Activated gamma-delta T cell (primary cell): ENCODE measurements at places on chromosomes 7 and 10.

- no peak for DNase-seq
Measured at GRCh38 chr10:21385996-21386585, 139.4 kb downstream of the SKIDA1 start.

DNA sequence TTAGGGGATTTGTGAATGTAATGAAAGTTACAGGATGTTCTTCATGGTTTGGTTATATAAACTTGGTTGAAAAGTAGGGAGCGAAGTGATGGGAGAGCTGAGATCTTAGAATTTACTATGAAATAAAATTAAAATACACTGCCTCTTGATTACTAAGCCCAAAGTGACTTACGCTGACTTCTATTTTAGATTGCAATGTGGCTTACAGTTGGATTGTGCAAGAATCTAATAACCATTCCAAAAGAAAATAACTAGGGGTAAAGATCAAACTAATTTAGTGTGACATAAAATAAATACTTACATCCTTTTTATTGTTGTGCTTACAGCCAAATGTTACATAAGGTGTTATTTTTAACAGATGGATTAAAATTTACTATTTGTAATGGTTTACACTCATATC, 15.3 kb downstream of the WNT16 start:
- no peak for DNase-seq

DNA sequence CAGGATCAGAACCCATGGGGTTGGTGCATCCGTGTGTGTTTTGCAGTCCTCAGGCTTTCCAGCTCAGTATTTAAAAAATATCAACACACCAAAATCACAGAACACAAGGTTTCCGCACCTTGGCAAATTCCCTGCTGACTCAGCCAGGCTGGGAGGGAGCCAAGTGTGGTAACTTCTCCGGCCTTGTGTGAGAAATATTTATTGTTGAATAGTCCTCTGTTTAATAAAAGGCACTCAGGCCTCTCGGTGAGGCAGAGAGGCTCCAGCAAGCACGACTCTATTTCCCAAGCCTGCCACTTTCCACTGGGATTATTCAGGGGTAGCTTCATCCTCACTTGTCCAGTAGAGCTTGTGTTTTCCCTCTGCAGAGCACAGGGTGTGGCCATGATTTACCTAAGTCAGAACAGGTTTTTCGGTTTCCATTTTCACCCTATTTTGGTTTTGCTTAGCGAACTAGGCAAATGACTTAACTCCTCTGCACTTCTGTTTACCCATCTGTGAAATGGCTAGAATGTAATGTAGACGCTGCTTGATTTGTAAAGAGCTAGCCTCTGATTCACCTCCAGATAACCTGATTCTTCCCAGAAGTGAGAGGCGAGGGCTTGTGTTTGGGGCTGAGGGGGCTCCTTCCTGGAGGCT, 13.0 kb upstream of the CHST15 start:
- DNase-seq, result no peak

DNA sequence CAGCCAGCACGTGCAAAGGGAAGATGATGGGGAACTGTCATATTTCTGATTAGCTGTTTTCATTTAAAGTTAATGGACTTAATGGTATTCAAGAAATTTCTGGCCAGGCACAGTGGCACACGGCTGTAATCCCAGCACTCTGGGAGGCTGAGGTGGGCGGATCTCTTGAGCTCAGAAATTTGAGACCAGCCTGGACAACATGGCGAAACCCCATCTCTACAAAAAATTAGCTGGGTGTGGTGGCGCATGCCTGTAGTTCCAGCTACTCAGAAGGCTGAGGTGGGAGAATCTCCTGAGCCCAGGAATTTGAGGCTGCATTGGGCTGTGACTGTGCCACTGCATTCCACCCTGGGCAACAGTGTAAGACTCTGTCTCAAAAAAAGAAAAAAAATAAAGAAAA, 18.7 kb downstream of the STN1 start:
- DNase-seq, result no peak

DNA sequence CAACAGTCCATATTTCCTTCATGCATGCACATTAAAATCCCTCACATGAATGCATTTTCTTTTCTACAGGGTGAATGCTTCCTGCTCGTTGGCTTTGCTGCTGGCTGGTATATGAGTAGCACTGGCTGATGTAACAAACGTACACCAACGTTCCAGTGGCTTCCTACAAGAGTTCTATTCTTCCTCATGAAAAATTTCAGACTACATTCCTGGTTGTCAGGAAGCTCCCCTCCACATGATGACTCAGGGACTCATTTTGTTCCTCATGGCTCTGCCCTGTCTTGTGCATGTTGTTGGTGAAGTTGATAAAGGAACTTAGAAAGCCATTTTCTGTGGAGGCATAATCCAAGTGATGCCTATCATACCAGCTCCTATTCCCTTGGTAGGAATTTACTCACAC, 470.7 kb upstream of the KLF6 start:
- DNase-seq, result no peak

DNA sequence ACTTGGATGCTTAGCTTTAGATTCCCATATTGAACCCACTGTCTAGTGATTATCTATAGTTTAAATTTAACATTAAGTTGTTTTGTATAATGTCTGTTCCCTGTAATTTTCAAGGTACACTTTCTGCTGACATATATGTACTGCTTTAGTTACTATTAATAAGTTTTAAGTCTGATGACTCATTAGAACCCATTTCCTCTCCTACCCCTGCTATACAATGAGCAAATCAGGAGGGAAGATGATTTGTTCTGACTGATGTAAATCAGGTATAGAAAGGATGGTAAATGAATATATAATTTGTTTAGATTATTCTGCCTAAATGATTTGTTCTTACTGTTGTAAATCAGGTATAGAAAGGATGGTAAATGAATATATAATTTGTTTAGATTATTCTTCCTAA, 691.8 kb downstream of the NXPH1 start:
- DNase-seq, result no peak

GRCh38 chr10:97179311-97179710, 6.4 kb downstream of the SLIT1 start:
- no peak for DNase-seq

GRCh38 chr10:124497196-124497881, 35.7 kb downstream of the LHPP start:
- no peak for DNase-seq

- no peak for DNase-seq
Measured at GRCh38 chr7:64516451-64516850, 46.4 kb downstream of the ZNF680 start.

DNA sequence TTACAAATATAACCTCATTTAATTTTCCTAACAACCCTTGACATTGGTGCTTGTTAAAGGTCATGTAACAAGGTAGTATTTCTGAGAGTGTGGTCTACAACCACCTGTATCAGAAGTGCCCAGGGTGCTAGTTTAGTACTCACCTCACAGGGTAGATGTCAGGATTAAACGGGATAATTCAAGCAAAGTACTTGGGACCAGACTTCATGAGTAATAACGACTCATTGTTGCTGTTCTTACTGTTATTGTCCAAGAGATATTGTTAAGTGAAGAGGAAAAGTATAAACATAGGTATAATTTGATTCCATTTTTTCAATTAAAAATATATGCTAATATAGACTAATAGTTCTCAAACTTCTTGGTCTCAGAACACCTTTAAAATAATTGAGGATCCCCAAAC, 179.3 kb downstream of the WNT2 start:
- DNase-seq, result no peak

DNA sequence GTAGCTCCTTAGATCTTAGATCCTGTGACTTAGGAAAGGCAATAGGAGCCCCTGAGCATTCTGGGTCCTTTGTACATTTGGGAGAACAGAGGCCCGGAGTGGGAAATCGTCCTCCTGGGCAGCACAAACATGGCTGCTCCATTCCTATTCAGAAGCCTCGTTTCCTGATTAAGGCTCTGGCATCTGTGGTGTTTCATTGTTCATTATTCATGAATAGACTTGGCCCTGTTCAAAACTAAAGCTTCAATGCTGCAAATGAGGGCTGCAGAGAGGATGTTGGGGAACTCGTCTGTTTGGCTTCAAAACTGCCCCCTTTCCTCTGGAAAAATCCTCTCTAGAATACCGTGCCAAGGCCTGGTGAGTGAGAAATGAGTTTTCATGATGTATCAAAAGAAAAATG, 3.4 kb upstream of the HTRA1 start:
- no peak for DNase-seq

DNA sequence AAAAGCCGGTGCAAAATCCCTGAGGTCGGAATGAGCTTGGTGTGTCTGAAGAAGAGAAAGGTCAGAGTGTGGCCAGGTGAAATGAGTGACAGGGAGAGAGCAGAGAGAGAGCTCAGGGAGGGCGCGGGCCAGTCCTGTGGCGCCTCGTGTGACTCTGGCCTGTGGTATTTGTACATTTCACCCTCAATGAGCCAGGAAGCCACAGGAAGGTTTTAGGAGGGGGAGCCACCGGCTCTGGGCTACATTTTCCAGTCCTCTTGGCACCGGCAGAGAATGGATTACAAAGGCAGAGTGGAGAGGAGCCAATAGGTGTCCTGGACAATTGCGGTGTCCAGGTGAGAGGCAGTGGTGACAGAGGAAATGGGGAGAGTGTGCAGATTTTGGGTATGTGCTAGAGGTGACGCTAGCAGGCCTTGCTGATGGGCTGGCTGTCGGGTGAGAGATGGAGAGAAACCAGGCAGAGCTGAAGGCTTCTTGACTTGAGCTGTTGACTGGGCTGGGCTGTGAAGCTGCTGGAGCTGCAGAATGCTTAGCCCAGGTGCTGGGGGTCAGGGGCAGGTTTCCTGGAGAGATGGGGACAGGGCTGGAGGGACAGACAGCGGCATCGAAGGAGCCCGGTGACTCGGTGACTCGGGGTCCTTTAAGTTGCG, 38.1 kb downstream of the COL13A1 start:
- DNase-seq, result no peak

DNA sequence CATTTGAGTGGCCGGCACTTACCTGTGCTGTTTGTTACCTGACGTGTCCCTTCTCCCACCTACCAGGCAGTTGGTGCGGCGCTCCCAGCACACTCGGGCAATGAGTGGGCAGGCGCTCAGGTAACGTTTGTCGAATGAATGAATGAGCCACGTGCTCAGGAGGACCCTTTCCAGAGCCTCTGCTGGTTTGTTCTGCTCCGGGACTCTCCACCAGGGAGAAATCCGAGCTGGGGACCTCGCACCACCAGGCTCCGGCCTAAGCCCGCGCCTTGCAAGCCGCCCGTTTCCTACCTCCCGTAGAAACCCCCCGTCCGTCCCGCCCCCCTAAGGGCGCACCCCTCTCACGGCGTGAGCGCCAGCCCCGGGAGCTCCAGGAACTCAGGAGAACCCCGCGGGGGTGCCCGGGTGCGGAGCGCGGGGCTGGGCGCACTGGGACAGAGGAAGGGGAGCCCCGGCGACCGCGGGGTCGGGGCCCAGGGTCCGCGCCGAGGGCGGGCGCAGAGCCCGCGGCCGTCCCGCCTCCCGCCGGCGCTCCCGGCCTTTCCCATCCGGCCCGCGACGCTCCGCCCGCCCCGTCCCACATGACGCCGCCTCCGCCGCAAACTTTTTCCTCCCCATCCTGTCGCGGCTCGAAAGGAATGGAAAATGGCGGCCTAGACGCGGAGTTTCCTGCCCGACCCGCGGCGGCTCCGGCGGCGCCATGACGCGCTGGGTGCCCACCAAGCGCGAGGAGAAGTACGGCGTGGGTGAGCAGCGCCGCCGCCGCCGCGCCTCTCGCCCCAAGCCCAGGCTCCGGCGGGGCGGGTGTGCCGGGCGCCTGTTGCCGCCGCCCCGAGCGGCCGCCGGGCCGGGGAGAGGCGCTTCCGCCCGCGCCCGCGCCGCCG, at the start of gene DOCK1:
Gene DOCK1 (plus strand): TSS at position 611 of the 884 bp plus-strand sequence. CDS start 90 bp downstream, at position 701.
- DNase-seq, result no peak

- no peak for DNase-seq
Measured at GRCh38 chr10:110637558-110638053, 6.5 kb upstream of the RBM20 start.
